ENCODE measurements at places on chromosomes 4 and X.

DNA sequence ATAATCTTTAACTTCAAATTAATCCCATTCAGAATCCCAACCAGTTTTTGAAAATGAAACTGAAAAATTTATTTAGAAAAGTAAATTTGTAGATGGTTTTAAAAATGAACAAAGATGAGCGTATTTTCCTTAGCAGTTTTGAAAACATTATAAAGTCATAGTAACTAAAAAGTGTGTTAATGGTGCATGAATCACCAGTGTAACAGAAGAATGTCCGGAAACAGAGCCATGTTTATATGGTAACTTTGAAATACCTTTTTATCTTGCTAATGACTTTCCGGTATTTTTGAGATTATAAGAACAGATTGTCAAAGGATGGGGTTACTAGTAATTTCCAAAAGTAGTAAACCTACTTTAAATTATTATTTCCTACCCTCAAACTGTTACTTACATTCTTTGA lies 145.9 kb downstream of the IRS4 start:
- no peak for DNase-seq

DNA sequence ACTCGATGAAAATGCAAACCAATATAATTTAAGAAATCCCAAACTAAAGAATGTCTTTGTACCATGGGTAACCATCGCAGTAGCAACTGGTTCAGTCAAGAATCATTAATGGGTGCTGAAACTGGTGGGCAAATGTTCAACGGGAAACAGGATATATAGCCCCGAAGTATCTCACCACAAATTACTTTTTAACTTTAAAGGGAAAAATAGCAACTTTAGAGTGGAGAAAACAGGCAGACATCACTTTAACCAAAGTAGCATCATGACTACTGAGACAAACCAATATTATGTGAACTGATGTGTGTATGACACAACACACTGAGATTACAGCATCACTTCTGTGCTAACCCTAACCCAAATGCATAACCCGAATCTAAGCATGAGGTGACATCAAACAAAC lies 33.8 kb upstream of the SLAIN2 start:
- DNase-seq: no peak

- DNase-seq: no peak
Observed at GRCh38 chr4:183935355-183936005, 30.4 kb downstream of the STOX2 start.

- no peak for DNase-seq
Observed at GRCh38 chr4:69753686-69754085, 6.7 kb downstream of the SULT1B1 start.

GRCh38 chr4:69861756-69862155 lies 1.8 kb upstream of the SULT1E1 start:
- no peak for DNase-seq

DNA sequence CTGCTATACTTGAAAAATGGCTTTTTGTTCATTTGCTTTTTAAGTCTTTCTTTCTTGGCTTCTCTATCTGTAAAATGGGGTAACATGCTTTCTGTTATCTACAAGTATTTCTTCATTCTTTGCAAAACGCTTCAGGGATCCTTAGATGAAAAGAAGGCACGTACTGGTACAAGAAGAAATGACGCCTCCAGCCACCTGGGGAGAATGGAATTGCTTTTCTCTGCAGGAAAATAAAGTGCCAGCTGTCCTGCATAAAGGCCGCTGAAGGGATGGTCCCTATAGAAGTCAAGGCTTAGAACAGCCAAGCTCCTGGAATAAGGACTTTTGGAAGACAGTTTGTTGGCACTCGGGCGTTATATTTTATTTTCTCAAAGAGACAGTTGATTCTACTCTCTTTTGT lies 210.8 kb upstream of the RASGEF1B start:
- no peak for DNase-seq

DNA sequence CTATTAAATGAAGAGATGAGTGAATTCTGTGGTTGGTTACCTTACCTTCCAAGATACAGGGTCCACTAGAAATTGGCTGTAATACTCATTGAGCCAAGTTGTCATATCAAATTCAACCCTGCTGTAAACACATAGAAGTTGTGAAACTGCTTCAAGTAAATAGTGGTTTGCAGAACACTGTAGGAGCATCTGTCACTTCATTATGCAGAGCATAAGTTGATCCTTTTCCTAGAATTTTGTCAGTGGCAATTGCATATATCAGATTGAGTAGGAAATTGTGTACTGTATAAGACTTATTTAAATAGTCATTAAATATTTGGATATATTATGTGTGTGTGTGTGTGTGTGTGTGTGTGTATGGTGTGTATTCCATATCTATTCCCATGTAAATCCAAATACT lies 8.8 kb upstream of the XK start:
- DNase-seq: no peak

- no peak for DNase-seq
Observed at GRCh38 chr4:82698412-82698811, 100.2 kb downstream of the SCD5 start.

DNA sequence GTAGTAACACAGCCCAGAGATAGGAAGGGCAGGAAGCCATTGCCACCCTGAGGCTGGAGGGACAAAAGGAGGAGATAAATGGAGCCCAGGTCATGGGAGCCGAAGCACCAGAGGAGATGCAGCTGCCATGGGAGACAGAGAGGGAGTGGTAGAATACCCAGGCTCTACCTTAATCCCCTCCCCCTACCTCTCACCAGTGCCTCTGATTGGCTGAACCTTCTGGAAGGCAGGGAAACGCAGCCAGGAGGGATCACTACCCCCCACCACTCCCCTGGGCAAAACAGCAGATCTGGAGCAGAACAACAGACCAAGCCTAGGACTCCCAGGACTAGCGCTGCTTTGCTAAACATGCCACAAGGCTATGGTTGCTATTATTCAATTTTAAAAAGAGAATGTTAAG lies 114.2 kb downstream of the ZNF827 start:
- no peak for DNase-seq

DNA sequence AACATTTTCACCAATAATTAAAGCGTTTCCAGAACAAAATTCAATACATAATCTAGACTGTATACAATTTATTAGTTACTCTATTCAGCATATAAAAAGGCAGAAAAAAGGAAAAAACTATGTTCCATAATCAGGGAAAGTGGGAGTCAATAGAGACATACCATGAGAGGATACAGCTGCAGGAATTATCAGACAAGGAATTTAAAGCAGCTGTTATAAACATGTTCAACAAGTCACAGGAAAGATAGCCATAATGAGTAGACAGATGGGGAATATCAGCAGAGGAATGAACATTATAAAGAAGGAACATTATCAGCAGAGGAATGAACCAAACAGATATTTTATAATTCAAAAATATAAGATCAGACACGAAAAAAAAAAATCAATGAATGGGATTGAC lies 500.6 kb upstream of the RPS6KA3 start:
- no peak for DNase-seq
